ENCODE measurements at places on chromosomes 11 and 22.

GRCh38 chr22:32204856-32205722 lies at the start of gene RFPL2:
TSS of gene RFPL2 (minus strand) at chr22:32205073. CDS start at chr22:32202451, 2,622 bp downstream.
- DNase-seq, result peak; percentile 26

DNA sequence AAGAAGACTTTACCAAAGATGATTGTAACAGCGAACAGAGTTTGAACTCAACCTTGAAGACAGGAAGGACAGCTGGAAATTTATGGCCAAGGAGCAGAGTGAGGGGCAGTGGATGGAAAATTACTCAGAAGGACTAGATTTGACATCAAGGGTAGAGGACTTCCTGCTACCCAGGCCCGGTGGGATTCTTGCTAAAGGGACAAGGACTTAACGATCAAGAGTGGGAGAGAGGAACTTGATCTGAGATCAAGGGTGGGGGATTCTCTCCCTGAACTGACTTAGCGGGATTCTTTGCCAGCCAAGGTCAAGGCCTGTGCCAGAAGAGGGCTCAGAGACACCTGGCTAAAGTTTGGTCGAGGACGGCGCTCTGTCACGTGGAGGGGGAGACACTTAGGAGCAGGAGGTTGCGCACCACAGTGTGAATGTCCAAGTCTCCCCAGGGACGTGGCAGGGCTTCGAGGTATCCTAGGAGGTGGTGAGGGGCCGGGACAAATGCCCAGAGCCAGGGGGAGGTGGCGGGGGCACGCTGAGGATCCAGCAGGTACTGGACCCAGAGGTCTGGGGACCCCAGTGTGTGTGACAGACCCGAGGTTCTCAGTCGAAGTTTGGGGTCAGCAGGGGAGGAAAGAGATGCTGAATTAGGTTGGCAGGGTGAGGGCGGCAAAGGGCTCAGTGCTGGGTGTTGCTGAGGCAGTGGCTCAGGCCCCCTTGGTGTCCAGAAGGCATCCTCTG lies 46.1 kb upstream of the SHISAL1 start:
- no peak for DNase-seq

- DNase-seq, result no peak
Measured at GRCh38 chr22:38618682-38619081, 37.5 kb downstream of the FAM227A start.

DNA sequence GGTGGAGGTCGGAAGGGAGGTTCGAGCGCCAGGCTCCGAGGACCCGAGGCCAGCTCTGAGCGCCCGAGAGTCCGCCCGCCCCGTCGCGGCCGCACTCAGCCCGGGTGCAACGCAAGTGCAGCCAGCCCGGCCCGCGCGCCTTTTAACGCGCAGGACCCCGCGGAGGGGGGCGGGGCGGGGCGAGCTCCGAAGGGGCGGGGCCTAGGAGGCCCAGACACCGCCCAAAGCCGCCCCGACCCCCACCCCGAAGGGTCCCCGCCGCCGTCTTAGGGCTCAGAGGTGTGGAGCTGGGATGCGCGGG lies at the start of gene PHOX2A:
Gene PHOX2A, minus strand, starts transcription at position 117 of the 301 bp plus-strand sequence. CDS start 172 bp downstream, outside the sequence.
- no peak for DNase-seq

GRCh38 chr11:114171257-114172054 lies 111.9 kb downstream of the ZBTB16 start:
- DNase-seq, result no peak

- DNase-seq, result no peak
Measured at GRCh38 chr11:19805827-19806226, 93.2 kb downstream of the NAV2 start.

DNA sequence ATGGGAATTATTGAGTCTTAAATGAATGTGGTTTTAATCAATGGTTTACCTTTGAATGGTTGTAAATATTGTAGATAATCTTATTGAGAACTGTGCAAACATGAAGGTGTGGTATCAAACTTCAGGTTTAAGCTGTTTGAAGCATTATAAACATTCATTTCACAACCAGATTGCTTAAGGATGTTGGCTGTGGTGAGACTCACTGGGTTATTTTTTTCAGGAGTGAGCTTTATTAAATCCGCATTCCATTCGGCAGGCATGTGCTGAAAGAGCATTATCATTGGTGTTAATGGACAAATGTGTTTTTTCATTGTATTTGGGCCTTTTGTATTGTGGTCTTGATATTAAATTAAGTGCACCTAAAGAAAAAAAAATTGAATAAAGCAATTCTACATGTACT lies 9.7 kb downstream of the MMP3 start:
- DNase-seq, result no peak

GRCh38 chr11:67048515-67049130 lies 8.0 kb upstream of the RHOD start:
- DNase-seq, result no peak

GRCh38 chr11:79438631-79439409 lies 2.0 kb downstream of the TENM4 start:
- no peak for DNase-seq

GRCh38 chr11:78855116-78855515 lies 280.5 kb upstream of the NARS2 start:
- DNase-seq, result no peak

GRCh38 chr11:117251506-117251905 lies 19.0 kb downstream of the RNF214 start:
- DNase-seq, result no peak

GRCh38 chr22:37549704-37550059 lies 10.6 kb upstream of the CDC42EP1 start:
- DNase-seq, result no peak

DNA sequence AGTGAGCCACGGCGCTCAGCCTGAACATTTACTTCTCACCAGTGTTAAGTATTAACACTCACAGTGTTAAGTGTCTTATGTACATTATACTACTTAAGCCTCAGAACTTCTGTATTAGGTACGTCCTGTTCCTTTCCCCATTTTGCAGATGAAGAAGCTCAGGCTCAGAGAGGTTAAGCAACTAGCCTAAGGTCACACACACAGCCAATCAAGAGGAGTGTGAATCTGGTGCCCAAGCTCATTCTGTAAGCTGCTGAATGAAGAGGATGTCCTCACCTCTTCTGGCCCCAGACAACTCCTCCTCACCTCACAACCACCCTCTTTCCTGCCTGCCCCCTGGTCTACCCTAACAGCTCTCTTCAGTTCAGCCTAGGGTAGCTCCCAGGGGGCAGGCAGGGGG lies 29.9 kb downstream of the CREB3L1 start:
- no peak for DNase-seq

GRCh38 chr11:81278991-81279390 lies 1454.7 kb downstream of the FAM181B start:
- no peak for DNase-seq

DNA sequence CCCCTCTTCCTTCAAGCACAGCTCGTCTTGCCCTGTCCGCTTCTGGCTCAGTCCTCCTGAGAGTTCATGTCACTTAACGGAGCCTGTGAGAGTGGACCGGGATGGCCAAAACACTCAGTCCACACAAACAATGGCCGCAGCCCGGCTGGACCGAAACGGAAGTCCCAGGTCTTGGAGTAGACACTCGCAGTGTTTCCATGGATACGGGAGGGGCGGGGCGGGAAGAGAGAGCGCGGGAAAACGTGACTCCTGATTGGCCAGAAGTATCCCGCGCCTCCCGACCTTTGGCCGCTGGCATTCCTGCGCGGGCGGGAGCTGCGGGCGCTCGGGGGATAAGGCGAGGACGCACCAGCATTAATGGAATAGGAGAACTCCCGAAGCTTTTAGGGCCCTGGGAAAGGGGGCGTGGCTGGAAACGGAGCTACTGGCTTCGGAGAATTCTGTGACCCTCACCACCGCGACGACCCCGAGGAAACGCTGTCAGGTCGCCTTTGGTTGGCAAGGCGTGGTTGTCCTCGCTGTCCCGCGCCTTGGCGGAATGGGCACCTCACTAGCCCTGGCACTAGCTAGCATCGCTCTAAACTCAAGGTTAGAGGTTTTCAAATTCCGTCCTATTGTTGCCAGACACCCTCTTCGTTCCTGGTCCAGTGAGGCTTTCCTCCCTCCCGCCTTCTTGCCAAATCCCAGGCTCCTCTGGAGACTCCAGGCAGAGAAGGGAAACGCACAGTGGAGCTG lies at the start of the genes NLRP14 and ZNF214:
Gene NLRP14, plus strand, starts transcription at position 297 of the 735 bp plus-strand sequence. CDS start 18,108 bp downstream, outside the sequence.
Gene ZNF214, minus strand, starts transcription at position 164 of the 735 bp plus-strand sequence. CDS start 17,511 bp downstream, outside the sequence.
- DNase-seq, result no peak

DNA sequence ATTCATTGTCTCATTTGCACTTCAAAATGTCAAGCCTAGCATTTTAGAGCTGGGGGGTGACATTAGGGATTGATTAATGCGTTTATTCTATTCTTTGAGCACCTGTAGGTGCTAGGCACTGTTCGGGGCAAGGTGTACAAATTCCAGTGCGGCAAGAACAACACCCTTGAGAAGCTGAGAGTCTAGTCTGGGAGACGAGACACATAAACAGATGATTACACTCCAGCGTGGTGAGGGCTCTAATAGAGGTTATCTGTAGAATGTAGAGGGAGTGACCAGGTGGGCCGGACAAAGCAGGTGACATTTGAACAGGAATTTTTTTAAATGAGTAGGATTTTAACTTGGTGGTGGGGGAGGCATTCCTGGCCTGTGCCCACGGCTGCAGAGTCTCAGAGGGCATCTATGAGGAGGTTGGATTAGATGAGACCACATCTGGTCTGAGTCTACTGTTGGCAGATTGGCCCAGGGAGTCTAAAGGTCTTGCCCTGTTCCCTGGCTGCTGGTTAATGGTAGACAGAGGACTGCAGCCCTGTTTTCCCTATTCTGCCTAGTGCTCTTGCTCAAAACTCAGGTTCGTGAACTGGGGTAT lies 970 bp downstream of the CAT start:
- no peak for DNase-seq

- DNase-seq, result no peak
Measured at GRCh38 chr11:127919206-127920000, 668.0 kb downstream of the ETS1 start.

DNA sequence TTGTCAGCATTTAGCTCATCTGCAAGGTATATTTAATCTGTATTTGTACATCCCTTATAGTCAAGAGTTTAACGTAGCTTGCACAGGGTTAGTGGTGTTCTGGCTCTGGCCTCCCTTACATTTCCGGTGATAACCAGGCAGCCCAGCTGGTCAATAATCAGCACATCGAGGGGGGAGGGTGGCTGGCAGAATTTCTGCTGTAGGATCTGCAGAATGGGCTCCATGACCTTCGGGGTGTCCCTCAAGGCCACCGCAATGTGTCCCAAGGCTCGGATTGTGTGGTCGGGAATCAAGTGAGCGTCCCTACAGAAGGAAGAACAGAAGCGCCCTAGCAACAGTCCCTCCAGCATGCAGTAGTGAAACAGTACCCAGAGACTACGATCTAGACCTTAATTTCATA lies 25.1 kb downstream of the SERPIND1 start:
- DNase-seq, result no peak

DNA sequence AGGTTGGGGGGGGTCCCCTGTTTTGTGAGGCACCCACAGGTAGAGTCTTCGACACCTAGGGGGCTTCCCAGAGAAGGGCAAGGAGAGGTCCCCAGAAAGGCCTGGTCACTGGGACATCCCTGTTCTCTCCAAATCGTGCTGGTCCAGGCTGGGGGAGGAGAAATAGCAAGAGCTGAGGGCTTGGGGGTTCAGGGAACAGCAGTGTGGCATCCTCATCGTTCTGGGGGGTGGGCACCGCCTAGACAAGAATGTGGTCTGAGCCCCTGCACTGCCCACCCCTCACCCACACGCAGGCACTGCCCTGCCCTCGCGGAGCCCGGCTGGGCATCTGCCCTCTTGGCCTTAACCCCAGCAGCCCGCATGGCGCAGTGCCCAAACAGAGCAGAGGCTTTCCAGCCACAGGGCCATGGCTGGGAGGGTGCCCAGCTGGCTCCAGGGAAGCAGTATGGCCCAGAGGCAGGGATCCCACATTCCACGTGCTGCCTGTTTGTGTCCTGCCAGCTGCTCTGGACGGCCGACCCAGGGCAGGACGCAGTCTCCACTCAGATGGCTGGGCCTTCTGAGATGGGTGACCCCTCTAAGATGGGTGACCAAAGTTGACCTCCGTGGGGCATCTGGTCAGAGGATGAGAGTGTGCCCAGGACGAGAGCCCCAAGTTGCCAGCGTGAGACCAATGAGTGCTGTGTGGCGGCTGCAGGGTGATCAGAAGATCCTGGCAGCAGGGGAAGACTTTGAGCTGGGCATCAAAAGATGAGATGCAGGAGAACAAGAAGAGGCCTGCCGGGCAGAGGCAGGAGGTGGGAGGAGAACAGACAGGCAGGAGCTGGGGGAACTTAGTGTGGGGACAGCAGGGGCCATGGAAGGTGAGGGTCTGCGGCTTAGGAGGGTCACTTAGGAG lies 14.4 kb downstream of the SCARF2 start:
- no peak for DNase-seq

DNA sequence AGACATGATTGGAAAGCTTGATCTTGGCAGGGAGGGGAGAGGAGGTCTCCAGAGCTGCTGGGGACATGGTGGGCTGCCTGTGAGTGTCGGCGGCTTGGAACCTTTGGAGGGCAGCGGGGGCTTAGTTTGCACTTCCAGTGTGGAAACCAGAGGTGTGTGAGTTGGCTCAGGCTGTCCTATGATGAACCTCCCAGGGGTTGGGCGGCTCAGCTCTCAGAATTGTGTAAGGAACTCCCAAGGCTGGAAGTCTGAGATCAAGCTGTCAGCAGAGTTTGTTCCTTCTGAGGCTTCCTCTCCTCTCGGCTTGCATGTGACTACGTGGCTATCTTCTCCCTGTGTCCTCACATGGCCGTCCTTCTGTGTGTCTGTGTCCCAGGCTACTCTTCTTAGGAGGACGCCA lies 87.9 kb upstream of the B3GAT1 start:
- DNase-seq, result no peak

DNA sequence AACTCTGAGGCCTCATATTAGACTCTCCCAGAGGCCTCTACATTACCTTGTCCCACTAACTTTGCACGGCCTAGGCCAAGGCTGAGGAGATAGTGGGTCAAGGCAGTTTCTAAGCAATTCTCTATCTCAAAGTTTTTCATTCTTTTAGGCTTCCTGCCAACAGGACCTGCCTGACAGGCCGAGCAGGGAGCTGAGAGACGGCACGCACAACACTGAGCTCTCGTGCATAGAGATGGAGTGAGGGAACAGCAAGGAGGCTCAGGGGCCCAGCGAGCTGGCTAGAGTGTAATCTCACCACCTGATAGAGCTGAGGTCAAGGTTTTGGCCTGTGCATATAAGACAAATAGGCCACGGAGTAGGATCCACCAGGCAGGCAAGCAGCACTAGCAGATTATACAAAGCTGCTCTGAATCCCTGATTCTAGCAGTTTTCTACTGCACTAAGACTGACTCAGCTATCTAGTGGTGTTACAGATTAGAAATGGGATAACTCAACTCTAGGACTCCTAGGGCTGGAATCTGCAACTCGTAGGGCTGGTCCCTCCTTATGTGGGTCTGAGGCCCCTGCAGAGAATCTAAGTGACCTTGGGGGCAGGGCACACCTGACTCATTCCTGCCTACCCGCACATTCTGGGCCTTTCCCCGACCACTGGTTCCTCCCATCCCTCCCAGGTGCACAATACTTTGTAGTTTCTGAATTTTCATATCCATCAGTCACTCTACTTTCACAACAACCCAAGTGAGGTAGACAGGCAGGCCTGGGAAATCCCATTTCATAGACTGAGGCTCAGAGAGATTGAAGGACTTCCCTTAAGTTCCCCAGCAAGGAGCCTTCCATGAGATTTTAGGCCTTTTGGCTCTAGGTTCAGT lies 1.7 kb downstream of the CYB5R2 start:
- DNase-seq, result no peak

DNA sequence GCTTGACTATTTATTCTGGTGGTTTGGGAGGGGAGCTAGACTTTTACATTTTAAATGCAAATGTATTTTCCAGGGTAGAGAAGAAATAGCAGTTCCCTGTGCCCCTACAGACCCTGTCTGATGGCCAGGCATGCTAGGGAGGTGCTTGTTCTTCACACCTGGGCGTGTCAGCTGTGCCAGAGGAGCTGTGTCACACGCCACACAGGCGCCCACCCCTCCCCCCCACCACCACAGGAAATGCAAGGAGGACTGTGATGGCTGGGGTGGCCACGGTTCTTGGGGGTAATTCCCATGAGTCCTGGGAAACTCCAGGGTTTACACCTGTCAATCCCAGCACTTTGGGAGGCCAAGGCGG lies 82.2 kb downstream of the FLI1 start:
- DNase-seq, result peak; percentile 65

- DNase-seq, result no peak
Measured at GRCh38 chr11:34988294-34989255, 72.2 kb downstream of the PDHX start.
